Activated naive CD8-positive, alpha-beta T cell treated with anti-CD3 and anti-CD28 coated beads for 36 hours (primary cell): ENCODE measurements at places on chromosomes 12 and 14.

- no peak for DNase-seq
These were observed 16.4 kb downstream of the KRT18 start for GRCh38 chr12:52965337-52965731.

DNA sequence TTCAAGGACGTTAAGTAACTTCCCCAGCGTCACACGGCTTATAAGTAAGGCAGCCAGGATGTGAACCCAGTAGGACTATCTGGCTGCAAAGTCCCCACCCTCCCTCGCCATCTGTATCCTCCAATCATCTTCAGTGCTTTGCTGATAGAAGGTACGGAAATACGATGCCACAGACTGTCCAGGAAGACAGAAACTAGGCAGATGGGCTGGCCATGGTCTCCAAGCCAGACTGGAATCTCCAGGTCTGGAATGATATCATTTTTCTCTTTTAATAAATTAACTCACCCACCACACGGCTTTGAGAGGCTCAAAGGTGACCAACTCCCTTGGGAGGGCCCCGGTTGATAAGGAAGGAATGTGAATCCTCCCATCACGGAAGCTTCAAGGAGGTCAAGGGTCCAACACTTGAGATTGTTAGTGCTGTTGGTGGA is 16.3 kb upstream of the BDKRB1 start:
- no peak for DNase-seq

- DNase-seq = no peak
These were observed 122.3 kb upstream of the CNOT2 start for GRCh38 chr12:70120970-70121369.

GRCh38 chr12:76866726-76867125 is 12.1 kb downstream of the CSRP2 start:
- no peak for DNase-seq

GRCh38 chr14:60188115-60188514 is 22.9 kb upstream of the DHRS7 start:
- no peak for DNase-seq

DNA sequence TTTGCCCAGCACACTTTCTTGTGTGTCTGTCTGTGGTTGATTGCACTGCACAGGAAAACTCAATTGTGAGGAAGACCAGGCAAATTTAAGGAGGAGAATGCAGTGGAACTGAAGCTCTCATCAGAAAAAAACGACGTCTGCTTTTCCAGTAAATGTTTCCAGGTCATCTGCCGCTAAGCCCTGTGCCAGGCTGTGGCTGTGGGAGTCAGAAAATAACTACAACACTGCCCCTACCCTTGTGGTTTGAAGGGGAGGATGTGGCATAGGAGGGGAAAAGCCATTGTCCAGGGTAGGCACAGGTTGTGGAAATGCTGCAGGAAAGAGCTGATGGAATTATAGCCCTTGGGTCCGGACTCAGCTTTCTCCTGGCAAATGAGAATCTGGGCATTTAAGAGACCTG is 259.7 kb upstream of the TMEM132C start:
- no peak for DNase-seq
